ENCODE measurements at places on chromosomes 2 and 18.

- DNase-seq = no peak
Observed at GRCh38 chr2:10211844-10212422, 89.4 kb downstream of the RRM2 start.

DNA sequence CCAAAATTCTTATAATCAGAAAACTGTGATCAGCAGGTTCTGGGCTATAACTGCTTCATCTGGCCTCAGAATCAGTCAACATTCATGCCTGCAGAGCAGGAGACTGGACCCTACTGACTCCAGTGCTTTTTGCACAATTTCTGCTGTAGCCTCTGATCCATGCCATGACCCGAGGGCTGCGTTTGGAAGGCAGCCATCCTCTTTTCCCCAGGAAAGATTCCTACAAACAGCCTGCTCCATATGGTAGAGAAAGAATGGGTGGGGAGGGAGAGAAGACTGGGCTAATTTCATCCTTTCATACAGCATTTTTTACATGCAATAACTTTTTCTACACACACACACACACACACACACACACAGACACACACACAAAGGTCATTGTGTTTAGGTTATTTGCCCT lies 133.0 kb upstream of the MMADHC start:
- DNase-seq = no peak

DNA sequence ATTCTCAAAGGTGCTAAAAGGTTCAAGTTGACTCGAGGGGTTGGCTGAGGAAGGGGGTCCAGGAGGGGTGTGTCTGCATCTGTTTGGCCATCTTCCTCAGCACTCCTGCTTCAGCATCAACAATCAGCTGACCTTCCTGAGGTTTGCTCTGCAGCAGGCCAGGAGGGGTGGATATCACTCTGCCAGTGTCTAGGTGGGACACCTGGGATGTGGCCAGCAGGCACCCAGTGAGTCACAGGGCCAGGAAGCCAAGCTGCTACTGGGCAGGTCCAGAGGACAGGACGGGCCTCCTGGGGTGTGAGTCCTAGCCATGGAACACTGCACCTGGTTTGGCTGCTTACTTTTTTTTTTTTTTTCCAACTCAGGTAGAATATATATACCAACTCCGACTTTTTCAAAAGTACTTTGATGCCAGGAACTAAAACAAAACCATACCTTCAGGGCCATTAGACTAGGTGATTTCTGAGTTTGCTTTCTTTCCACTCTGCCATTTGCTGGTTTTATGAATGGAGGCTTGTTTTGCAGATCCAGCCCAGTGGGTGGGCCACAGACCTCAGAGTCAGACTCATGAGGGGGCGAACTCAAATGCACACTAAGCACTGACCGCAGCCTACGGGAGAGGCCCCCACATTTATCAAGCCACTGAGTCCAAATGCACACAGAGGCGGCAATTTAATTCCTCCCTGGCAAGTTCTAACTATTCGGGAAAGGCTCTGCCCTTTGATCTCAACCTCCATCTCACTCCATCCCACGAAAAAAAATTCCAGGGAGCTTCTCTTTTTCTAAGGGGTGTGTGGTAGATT lies 76.0 kb downstream of the UXS1 start:
- no peak for DNase-seq

GRCh38 chr2:46811379-46812310 lies 104.0 kb downstream of the MCFD2 start:
- no peak for DNase-seq

- DNase-seq = no peak
Observed at GRCh38 chr2:134408386-134408785, 154.5 kb downstream of the MGAT5 start.

DNA sequence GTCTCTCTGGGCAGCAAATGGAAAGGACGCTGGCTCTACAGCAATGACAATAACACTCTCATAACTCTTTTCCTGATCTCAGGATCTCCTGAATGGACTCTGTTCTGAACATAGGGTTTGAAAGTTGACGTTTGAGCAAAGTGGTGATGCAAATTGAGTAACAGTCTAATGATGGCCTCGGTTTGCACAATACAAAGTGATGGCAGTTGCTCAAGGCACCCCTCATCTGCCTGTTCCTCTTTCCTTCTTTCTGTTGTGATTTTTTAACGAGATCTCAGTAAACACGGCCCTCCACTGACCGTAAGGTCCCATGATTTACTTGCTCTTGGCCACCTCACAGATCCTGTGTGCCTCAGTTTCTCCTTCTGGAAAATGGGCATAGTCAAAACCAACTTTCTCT lies 303.6 kb downstream of the SLC8A1 start:
- DNase-seq = no peak

GRCh38 chr2:206482123-206482522 lies 38.8 kb downstream of the ADAM23 start:
- DNase-seq = peak; percentile 14

DNA sequence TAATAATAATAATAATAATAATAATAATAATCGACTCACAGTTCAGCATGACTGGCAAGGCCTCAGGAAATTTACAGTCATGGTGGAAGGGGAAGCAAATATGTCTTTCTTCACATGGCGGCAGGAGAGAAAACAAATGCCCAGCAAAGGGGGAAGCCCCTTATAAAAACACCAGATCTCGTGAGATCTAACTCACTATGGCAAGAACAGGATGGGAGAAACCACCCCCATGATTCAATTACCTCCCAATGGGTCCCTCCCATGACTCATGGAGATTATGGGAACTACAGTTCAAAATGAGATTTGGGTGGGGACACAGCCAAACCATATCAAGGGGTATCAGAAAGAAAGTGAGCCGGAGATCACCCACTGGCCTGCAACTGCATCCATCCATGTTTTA lies 40.5 kb upstream of the PAPOLG start:
- no peak for DNase-seq

Data from hematopoietic multipotent progenitor cell treated with erythropoietin and hydrocortisone succinate and interleukin-3 and kit ligand, for 15 days (in vitro differentiated cells).